ENCODE measurements at places on chromosomes 5 and 9.

DNA sequence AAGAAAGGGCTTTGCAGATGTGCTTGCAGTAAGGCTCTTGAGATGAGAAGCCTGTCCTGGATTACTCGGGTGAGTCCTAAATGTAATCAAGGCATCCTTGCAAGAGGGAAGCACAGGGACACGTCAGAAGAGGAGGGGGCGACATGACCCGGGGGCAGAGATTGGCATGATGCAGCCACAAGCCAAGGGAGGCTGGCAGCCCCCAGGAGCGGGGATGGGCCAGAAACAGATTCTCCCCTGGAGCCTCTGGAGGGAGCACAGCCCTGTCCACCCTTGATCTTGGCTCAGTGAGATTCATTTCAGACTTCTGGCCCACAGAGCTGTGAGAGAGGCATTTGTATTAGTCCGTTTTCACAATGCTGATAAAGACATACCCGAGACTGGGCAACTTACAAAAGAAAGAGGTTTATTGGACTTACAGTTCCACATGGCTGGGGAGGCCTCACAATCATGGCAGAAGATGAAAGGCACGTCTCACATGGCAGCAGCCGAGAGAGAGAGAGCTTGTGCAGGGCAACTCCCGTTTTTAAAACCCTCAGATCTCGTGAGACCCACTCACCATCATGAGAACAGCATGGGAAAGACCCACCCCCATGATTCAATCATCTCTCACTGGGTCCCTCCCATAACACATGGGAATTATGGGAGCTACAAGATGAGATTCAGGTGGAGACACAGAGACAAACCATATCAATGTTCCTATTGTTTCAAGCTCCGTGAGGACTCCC, 76.1 kb downstream of the ADAMTS2 start:
- no peak for DNase-seq

GRCh38 chr9:27924502-27924901, 351.2 kb upstream of the C9orf72 start:
- no peak for DNase-seq

DNA sequence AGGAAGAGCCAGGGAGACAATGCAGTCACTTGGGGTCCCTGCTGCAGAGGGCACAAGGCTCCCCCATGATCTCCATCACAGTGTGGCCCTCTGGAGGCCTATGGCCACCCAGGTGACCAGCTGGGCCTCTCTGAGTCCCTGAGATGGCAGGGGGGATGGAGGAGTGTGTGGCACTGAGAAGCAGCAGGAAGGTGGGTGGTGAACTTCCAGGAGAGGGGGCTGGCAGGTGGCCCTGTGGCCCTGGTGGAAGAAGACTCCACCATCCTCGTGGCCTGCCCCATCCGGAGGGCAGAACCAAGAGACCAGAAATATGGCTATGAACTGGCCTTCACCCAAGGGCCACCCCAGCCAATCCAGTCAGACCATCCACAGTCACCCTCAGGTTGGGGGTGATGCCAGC, 31.7 kb upstream of the AFAP1L1 start:
- no peak for DNase-seq

DNA sequence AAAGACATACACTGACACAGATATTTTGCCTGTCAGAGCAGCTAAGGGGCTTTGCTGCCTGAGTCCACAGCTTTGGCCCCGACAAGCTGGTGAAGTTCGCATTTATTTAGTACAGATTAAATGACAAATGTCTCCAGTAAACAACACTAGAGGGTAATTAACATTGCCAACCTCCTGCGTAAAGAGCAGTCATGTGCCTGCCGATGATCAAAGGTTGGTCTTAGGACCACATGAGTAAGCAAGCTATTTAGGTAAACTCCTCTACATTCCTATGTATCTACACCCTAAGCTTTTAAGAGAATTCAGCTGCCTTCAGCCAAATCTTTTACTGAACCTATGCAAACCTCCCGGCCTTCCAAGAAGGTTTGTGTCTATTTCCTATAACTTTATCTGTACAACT, 73.0 kb upstream of the PJA2 start:
- no peak for DNase-seq

- no peak for DNase-seq
Observed at GRCh38 chr5:14727928-14728458, 63.5 kb downstream of the OTULIN start.

DNA sequence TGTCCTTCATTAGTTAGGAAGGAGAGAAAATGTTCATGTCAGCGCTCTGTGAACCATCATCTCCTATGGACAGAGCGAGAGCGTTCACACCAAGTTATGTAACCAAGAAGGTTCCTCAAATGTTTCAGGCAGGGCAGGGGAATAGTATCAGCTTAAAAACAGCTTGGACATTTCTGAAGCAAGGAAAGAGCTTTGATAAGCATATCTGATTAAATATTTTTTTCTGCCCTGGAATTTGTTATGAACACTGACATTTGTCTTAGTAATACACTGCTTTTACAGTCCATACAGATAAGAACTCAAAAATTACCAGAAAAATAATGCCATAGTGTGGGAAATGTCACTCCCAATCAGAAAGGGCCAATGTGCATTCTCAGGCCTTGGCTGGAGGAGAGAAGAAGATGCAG, 66.3 kb upstream of the LIFR start:
- DNase-seq = no peak

GRCh38 chr9:88593537-88594185, 58.7 kb downstream of the NXNL2 start:
- DNase-seq = peak; percentile 69

GRCh38 chr5:159224471-159224870, 15.1 kb upstream of the RNF145 start:
- no peak for DNase-seq

- DNase-seq = no peak
Observed at GRCh38 chr9:113349445-113350094, at the start of gene BSPRY. Gene BSPRY, plus strand, starts transcription at chr9:113349541. Its CDS starts 39 bp downstream, at chr9:113349580.

- DNase-seq = no peak
Observed at GRCh38 chr9:129582855-129583254, 38.0 kb downstream of the C9orf50 start.

- DNase-seq = peak; percentile 89
Observed at GRCh38 chr5:132674671-132675506, 1.1 kb downstream of the IL4 start.

DNA sequence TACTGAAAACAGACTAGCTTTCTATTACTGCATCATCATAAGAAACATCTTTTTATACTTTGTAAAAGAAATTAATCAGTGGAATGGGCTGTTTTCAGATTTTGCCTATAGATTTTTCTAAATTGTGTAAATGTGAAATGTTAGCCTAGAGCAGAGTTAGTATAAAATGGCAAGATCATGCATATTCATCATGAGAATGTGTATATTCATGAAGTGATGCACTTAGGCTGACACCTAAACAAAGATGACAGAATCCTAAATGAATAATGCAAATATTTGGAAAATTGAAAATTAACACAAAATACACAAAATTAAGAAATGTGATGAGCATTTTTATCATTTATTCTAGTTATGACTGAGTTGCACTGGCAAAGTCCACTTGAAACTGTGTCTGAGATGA, 57.2 kb downstream of the SPTLC1 start:
- DNase-seq = no peak

DNA sequence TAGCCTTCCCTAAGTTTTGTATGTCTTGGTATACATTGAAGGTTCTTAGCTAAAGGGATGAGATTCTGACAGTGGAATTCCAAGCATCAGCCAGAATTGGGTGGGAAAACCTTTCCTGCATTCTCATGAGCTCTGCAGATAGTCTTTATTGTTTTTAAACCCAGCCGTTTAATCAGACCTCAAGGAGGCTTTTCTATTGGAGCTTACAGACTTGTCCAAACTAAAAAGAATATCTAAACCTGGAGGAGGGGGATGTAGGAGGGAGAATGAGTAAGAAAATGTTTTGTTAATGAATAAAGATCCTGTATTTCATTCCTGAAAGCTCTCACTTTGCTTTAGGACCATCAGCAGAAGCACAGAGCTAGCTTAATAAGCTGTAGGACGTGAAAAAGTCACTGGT, 41.7 kb downstream of the EBF1 start:
- no peak for DNase-seq

- DNase-seq = no peak
Observed at GRCh38 chr9:6945816-6946215, 188.0 kb downstream of the KDM4C start.

DNA sequence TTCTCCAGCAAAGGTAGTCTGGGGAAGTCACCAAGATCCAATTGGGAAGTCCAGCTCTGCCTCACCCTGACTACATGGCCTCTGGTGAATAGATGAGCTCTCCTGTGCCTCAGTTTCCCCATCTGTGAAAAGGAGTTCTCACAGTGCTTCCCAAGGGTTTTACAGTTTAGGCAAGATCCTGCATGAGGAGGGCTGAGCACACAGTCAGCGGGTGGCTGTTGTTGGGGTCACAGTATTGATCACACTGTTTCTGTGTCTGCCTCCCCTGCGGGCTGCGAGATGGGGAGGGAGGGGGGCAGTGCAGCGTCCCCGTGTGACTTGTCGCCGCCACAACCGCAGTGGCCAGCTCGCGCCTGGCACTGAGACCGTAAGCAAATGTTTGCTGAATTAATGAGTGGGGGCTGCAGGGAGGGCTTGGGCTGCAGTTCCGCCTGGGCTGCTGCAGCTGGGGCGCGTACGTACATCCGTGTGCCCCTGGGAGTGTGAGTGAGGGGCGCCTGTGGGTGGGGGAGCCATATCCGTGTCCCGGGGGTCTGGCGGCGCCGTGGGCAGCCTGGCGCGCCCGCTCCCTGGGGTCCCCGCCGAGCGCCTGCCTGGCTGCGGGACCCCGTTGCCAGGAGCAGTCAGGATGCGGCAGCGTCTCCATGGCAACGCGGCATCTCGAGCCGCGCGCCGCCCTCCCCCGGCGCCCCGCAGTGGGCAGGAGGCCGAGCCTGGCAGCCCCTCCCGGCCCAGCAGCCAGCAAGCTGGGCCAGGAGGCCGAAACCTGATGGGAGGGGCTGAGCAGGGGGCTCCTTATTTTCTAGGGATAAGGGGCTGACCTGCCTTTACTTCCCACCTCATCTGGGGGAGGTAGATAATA, 31.4 kb upstream of the PSD2 start:
- no peak for DNase-seq

DNA sequence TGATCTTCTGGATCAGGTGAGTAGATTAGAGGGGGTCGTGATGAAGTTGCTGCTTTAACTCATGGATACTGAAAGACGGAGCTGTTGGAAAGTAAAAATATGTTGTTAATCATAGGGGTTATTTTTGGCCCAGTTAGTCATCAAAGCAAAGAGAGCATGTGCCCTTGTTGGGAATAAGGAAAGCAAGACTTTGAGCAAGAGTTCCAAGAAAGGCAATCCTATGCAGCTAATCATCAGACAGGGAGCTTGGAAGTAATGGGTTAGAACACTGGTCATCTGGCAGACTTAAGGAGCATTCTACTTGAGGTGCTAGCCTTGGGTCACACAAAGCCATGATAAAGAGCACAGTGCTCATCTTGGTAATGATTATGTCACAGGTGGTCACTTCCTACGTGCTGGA, 18.3 kb downstream of the ASPN start:
- DNase-seq = no peak

- DNase-seq = no peak
Observed at GRCh38 chr9:137294681-137295237, 7.3 kb downstream of the NRARP start.

- DNase-seq = no peak
Observed at GRCh38 chr5:177973066-177973635, 22.9 kb downstream of the PROP1 start.

DNA sequence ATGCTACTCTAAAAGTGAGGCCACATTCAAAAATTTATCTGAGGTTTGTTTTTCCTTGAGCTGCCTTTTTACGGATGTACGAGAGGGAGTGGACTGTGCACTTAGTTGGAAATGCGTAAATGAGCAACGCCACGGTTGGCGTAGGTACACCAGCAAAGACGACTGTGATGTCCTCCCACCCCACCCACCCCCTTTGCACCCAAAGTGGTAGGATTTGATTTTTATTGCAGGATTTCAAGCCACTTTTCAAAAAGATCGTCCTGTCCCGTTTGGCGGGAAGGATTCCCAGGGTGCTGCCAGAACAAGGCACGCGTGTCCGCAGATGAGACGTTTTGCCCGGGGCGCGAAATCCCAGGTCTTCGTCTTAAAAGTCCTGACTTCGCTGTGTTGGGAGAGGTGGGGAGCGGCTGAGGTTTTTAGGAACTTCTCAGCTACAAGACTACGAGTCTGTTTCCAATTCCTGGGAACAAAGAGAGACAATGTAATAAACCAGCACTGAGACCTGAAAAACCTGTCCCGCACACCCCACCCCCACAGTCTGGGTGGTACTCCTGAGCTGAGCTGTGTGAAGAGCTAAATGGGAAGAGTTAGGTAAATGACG, 1.0 kb upstream of the TLE1 start:
- no peak for DNase-seq

DNA sequence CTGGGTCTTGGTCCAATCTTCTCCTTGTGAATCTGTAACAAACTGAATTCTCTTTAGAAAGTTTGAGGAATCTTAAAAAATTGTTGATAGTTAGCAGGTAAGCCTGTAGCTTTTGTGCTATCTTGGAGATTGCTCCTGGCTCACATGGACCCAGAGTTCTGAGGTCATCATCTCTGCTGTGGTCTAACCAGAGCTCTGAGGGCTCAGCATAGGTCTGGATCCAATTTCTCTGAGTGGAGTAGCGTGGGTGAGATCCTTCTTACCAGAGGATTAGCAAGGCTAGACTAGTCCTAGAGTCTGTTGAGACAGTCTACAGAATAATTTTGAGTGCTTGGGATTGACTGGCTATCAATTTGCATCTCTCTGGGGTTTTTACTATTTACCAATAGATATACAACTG, 60.5 kb upstream of the IL6ST start:
- DNase-seq = no peak

- peak; percentile 68 for DNase-seq
Observed at GRCh38 chr5:111278858-111279504, 54.8 kb downstream of the CAMK4 start.

DNA sequence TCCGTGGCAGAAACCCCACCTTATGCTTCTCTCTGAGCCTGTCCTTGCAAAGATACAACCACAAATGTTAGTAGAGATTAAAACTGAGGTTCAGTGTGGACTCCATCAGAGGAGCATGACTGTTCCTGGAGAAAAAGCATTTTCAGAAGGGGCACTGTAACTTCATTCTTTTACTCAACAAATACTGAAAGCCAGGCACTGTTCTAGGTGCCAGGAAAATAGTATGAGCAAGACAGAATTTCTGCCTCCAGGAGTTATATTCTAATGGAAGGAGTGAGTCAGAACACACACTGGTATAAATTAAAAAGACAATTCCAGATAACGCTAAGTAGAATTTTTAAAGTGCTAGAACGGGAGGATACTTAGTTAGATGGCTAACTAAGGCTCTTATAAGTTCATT, 251.4 kb upstream of the GAS1 start:
- no peak for DNase-seq

DNA sequence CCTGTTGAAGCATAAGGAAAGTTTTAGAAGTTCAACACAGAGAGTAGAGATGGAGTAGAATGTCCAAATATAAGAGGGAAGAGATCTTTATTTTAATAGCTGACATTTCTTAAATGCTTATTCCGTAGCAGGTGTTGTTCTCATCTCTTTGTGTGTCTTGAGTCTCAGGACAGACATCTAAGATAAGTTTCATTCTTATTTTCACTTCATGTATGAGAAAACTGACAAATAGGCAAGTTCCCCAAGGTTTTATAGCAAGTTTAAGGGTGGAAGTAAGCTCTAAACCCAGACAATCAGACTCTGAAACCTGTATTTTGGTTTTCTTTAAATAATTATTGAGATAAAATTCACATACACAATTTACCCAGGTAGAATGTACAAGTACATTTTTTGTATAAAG, 228.4 kb upstream of the PPP1R2B start:
- DNase-seq = no peak

Measured in T-helper 2 cell (primary cell).